Eye (tissue), 1 donor: ENCODE measurements at places on chromosomes 7 and 10.

DNA sequence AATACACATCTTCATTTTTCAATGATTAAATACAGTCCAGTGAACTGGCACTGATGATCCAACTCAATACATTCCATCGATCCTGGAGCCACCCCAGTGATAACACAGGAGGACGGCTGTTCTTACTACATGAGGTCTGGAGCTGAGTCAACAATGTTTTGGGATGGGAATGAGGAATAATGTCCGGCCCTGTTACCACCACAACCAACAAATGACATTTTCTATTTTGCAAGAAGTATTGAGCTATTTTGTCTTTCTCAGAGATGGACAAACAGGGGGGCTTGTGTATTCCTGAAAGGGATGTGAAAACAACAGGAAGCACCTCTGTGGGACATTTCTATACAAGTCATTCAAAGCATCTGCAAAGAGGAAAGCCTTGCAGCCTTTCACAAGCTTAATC is 249.2 kb downstream of the PARD3 start:
- peak; percentile 56 for DNase-seq

- DNase-seq, result no peak
Observed at GRCh38 chr10:119811122-119811521, 61.5 kb downstream of the MCMBP start.

GRCh38 chr7:55509322-55509721 is 63.0 kb downstream of the VOPP1 start:
- no peak for DNase-seq

GRCh38 chr7:78178319-78178718 is 379.7 kb downstream of the PHTF2 start:
- DNase-seq, result no peak

GRCh38 chr7:29087840-29088170 is 58.5 kb downstream of the CPVL start:
- DNase-seq, result no peak
